GM13977 (cell line): ENCODE measurements at places on chromosomes 6 and 20.

GRCh38 chr20:8526610-8527009 is 394.5 kb downstream of the PLCB1 start:
- no peak for DNase-seq

GRCh38 chr20:50379049-50379990 is 130.9 kb upstream of the PTPN1 start:
- no peak for DNase-seq

GRCh38 chr6:146682919-146683318 is 84.1 kb downstream of the ADGB start:
- DNase-seq: no peak

DNA sequence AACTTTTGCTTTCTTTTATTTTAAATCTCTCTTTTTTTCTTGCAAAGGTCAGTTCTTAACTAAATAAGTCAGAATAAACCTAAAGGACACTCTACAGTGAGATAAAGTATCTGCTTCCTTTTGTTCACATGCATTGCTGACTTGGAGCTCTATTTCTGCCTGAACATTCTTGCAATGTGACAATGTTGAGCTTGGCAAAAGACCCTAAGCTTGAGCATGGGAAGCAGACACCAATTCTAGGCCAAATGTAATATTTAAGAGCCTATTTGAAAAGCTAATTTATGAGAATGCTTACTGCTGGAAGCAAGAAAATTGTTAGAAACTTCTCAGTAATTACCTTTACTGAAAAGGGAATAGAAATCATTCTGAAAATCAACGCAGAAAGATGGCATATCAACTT is 556.2 kb downstream of the CBLN4 start:
- DNase-seq: no peak

- no peak for DNase-seq
Measured at GRCh38 chr6:151722342-151722741, 85.1 kb upstream of the ESR1 start.

- no peak for DNase-seq
Measured at GRCh38 chr20:47985092-47985850, 200.0 kb upstream of the SULF2 start.

DNA sequence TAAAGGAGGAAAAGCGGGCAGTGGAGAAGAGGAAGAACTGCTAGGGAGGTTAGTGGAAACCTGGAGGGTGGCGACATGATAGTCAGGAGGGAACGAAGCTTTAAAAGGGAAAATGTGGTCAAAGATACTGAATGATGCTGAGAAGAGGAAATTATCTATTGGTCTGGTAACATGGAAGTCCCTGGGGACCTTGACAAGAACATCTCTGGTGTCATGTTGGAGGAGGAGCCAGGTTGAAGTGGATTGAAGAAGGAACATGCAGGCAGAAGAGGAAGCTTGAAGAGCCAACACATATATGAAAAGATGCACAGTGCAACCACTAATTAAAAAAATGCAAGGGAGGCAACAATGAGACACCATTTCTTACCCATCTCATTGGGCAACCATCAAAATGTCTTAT is 251.9 kb upstream of the RNF24 start:
- DNase-seq: no peak

- DNase-seq: no peak
Measured at GRCh38 chr6:138101946-138102731, 5.1 kb downstream of the PERP start.
